ENCODE measurements at places on chromosomes 3 and 15.

DNA sequence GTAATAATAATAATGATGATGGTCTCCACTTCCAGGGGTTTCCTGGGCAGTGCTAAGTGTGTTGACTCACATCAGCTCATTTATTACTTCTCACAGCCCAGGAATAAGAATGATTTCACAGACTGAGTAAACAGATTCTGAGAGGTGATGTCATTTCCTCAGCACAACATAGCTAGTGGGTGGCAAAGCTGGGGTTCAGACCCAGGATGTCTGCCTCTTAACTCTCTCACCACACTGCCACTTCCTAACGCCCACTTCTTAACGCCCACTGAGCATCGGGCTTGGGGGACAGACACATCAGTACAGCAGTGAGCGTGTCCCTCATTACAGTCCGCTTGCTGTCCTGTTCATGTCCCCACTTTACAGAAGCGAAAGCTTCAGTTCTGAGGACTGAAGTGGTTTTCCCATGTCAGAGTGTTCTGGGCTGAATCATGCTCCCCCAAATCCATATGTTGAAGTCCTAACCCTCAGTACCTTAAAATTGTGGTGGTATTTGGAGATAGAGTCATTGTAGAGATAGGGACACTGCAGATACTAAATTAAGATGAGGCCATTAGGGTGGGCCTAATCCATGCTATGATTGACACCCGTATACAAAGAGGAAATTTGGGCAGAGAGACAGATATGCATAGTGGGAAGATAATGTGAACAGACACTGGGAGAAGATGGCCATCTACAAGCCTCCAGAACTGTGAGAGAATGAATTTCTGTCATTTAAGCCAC is 68.0 kb downstream of the ATP2B2 start:
- no peak for DNase-seq

- no peak for DNase-seq
Measured at GRCh38 chr3:106302451-106303221, 433.8 kb upstream of the CBLB start.

- DNase-seq, result no peak
Measured at GRCh38 chr3:10434938-10435336, 70.4 kb downstream of the ATP2B2 start.

DNA sequence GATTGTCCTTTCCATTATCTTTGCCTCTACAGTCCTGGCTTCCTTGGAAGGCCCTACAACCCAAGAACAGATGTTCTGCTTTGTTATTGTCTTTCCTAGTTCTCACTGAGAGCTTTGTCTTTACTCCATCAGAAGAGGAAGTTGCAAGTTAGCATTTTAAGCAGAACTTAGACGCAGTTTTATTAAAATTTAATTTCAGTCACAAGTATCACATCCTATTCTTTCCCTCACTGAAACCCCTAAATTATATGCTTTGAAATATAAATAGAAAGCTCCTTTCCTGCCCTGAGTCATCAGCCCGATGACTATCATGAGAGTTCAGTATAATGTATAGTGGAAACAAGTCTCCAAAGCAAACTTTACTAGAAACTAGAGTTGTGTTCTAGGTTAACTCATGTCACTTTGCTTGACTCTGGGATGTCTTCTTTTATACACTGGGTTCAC is 291.2 kb upstream of the RBMS3 start:
- DNase-seq, result no peak

GRCh38 chr3:177881351-177881750 is 654.9 kb upstream of the KCNMB2 start:
- DNase-seq, result no peak
